ENCODE measurements at places on chromosomes 16 and 17. TPM values are rescaled to one million over a fixed set of nuclear protein-coding genes. Genes with fewer than 3 reads are reported as not detected.

Gene YPEL2
- polyA plus RNA-seq: 13.0 TPM

Gene MIEF2
- 17.4 TPM for polyA plus RNA-seq

Gene SEPTIN12
- not detected for polyA plus RNA-seq

Gene CCL5
- polyA plus RNA-seq: 2,255 TPM

Gene TMC5
- polyA plus RNA-seq: not detected

Gene PYDC1
- not detected for polyA plus RNA-seq

Gene GCSH
- 11.5 TPM for polyA plus RNA-seq

Gene TMEM114
- polyA plus RNA-seq: not detected

Gene KRT31
- polyA plus RNA-seq: not detected

Gene KCNH4
- polyA plus RNA-seq: not detected

Gene SAMD14
- polyA plus RNA-seq: not detected

Gene MAPT
- polyA plus RNA-seq: not detected

Gene HELZ
- polyA plus RNA-seq: 121 TPM

Gene ST6GALNAC2
- polyA plus RNA-seq: not detected

Gene OTOA
- not detected for polyA plus RNA-seq

Gene PITPNC1
- polyA plus RNA-seq: 155 TPM

Gene DLG4
- polyA plus RNA-seq: not detected

Gene TEX14
- polyA plus RNA-seq: not detected

Gene NLRP1
- 10.5 TPM for polyA plus RNA-seq

Gene DPH1
- 26.4 TPM for polyA plus RNA-seq

Gene POLR2A
- polyA plus RNA-seq: 67.8 TPM

Gene NPIPA3
- polyA plus RNA-seq: not detected

Gene RPGRIP1L
- polyA plus RNA-seq: not detected

Gene SEZ6L2
- polyA plus RNA-seq: not detected

Gene CRYM
- not detected for polyA plus RNA-seq

Gene SGCA
- not detected for polyA plus RNA-seq

Gene CCDC154
- polyA plus RNA-seq: not detected

Gene EEF2K
- polyA plus RNA-seq: 3.2 TPM

Gene MTSS2
- polyA plus RNA-seq: not detected

Measured in immature natural killer cell (primary cell).